ENCODE measurements at places on chromosomes 7 and 10.

DNA sequence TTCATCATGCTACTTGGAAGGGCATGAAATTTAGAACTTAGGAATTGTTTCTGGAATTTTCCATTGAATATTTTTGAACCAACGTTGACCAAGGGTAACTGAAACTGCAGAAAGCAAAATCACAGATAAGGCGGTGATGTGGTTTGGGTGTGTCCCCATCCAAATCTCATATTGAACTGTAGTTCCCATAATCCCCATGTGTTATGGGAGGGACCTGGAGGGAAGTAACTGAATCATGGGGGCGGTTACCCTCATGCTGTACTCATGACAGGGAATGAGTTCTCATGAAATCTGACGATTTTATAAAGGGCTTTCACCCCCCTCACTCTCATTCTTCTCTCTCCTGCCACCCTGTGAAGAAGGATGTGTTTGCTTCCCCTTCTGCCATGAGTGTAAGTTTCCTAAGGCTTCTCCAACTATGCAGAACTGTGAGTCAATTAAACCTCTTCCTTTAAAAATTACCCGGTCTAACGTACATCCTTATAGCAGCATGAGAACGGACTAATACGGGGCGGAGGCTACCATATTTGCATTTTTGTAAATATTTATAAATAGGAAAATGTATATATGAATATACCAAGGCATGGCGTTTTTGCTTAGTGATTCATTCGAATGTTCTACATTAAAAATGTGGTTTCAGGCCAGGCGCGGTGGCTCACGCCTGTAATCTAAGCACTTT is 12.4 kb downstream of the NMT2 start:
- DNase-seq, result no peak

DNA sequence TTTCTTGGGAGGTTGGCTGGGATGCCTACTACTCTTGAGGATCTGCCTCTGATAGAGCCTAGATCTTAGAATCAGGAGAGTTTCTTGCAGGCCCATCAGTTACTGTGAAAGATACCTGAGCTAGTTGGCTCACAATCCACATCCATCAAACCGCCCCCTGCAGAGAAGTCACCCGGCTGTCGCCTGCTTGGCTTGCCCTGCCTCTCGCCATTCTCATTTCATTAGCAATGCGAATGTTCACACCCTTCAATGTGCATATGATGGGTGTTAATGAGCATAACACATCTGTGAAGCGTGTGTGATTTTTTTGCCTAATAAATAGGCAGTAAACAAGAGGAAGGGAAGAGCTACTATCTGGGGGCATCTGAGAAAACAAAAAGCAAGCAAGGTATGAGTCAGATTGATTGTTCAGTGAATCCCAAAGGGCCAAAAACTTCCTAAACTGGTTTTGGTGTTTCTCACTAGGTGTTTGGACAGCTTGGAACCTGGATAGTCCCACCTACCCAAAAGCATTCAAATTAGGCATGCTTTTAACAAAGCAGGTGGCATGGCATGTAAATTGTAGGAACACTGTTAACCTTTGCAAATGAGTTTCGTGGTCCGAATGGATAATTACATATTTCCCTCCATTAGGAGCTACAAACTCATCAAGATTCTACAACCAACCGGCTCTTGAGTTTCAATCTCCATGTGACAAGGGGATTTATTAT is 272.3 kb upstream of the C7orf33 start:
- DNase-seq, result no peak

GRCh38 chr7:115299397-115300037 is 377.6 kb downstream of the MDFIC start:
- no peak for DNase-seq

GRCh38 chr7:6226194-6226799 is 46.1 kb downstream of the CYTH3 start:
- DNase-seq, result no peak

DNA sequence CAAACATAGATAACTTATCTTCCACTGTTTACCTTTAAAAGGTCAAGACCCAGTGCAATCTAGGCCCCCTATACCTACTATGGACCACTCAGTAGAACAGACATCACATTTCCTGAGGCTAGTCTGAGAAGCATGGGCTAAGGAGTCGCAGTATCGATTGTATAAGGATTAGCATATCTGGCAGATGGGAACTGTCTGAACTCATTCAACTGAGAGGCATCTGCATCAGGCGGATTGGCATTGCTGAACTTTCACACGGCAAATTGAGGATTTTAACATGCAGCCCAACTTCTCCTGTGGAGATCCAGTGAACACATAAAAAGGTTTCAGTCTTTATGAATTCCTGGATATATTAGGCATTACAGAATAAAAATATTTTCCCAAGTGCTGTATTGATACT is 89.1 kb upstream of the LRGUK start:
- no peak for DNase-seq

DNA sequence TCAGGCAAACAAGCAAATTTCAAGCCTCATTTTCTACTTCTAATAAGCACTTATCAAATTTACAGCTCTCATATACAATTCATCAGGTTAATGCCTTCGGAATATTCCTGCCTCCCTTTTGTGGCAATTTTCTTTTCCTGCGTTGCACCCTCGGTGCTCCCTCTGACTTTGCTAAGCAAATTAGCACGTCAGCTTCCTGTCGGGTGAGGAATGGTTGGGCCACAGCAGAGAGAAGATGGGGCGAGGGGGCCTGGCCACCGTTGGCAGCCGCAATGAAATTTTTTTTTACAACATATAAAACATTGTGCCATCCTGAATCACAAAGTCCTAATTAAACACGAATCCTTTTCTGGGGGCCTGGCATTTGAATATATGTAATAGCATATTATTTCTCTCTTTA is 28.1 kb downstream of the ELFN1 start:
- DNase-seq, result no peak

- DNase-seq, result no peak
These were observed 140.7 kb upstream of the CALCR start for GRCh38 chr7:93715234-93715633.

GRCh38 chr7:149524394-149524793 is 26.8 kb upstream of the ZNF746 start:
- no peak for DNase-seq

- DNase-seq, result no peak
These were observed 9.5 kb upstream of the ZNF862 start for GRCh38 chr7:149828357-149829309.

DNA sequence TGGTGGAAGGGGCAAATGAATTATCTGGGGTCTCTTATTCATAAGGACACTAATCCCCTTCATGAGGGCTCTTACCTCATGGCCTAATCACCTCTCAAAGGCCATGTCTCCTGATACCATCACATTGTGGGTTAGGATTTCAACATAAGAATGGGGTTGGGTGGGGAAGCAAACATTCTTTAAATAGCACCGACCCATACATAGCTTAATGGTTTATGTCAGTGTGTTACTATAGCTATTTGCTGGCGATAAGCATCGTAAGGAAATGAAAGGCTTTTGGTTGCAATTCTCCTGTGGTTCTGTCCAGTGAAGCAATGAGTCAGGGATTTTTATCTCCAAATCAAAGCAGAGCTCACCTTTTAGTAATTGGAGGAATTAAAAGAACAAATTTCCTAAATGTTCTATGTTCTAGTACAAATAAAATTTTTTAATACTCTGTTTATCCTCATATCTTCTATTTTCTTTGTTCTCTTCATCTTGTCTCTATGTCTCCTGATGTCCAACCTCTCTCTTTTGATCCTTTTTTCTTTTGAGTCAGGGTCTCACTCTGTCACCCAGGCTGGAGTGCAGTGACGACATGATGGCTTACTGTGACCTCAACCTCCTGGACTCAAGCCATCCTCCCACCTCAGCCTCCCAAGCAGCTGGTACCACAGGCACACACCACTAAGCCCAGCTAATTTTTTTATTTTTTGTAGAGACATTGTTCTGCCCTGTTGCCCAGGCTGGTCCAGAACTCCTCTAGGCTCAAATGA is 57.0 kb upstream of the GLCCI1 start:
- DNase-seq, result no peak

GRCh38 chr10:10786109-10787090 is 231.3 kb upstream of the CELF2 start:
- no peak for DNase-seq

- DNase-seq, result no peak
These were observed 182.7 kb upstream of the PRPS1L1 start for GRCh38 chr7:18210377-18210776.

- no peak for DNase-seq
These were observed 64.6 kb downstream of the UNCX start for GRCh38 chr7:1297017-1297960.

DNA sequence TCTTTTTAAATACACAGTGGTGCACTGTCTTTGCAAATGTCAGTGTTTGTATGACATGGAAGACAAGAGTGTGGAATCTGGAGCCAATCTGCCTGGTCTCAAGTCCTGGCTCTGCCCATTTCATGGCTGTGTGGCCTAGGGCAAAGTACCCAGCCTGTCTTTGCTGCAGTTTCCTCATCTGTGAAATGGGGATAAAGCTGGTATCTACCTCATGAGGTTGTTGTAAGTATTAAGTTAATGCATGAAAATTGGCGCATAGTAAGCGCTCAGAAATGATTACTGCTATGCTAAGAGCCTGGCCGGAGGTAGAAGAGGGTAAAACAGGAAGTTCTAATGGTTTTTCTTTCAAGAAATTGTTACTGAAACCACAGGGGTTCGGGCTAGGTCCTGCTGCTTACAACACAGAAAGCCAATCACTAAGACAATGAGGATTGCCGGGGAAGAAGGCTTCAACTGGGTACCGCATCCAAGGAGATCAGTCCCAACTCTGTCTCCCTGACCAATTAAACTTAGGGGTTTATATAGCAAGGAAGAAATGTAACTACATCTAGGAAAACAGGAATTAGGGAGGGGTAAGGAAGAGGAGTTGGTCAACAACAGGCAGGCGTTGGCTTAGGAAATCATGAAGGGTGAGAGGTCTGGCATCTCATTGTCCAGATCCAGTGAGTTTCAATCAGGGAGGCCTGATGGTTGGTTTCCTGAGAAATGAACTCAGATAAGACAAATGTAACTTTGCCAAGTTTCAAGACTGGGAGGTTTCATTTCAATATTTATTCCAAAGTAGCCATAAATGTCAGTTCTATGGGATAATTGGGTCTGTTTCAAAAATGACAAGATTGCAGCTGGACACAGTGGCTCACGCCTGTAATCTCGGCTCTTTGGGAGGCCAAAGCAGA is 57.0 kb downstream of the CHST3 start:
- DNase-seq, result no peak

DNA sequence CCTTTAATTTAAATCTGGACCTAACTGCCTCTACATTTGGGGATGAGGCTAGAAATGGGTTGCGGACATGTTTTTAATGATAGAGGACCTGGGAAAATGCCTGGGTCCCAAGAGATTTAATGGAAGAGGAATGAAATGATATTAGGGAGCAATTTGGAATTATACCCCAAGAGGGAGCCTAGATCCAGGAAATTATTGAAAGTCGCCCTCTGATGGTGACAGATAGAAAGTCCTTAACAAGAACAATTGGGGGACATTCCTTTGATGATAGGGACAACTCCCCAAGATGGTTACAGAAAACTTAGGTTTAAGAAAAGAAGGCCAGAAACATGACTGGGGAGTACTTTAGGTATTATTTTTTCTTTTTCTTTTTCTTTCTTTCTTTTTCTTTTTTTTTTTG is 9.5 kb upstream of the TSGA13 start:
- DNase-seq, result no peak

GRCh38 chr7:121810831-121811672 is 61.9 kb upstream of the PTPRZ1 start:
- DNase-seq, result no peak

- no peak for DNase-seq
These were observed 462.8 kb downstream of the GALNT17 start for GRCh38 chr7:71594736-71595135.

- no peak for DNase-seq
These were observed 1.5 kb downstream of the IPMK start for GRCh38 chr10:58266003-58266825.

- no peak for DNase-seq
These were observed 69.9 kb downstream of the TMEM106B start for GRCh38 chr7:12281038-12281437.

DNA sequence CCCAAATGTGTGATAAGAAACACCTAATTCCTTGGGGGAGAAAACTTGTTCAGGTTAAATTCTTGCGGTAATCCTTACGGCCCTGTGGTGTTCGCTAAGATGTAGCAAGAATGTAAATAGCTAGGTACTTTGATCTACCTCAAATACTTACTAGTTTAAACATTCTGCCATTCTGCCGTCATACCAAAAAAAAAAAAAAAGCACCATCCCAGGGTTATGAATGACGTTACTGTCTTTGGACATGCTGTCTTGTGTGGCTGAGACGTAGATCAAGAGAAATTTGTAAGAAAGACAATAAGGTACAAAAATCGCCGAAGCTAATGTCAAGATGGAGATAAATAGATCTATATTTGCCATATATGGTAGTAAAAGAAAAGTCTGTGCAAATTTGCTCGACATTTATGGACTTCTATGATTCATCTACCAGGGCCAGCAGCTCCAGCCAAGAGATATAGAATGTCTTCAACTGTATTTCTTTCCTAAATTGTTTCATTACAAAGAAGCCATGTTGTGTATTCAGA is 195.6 kb downstream of the CUX1 start:
- no peak for DNase-seq

- DNase-seq, result no peak
These were observed 7.1 kb downstream of the UBE2D1 start for GRCh38 chr10:58341947-58342346.

DNA sequence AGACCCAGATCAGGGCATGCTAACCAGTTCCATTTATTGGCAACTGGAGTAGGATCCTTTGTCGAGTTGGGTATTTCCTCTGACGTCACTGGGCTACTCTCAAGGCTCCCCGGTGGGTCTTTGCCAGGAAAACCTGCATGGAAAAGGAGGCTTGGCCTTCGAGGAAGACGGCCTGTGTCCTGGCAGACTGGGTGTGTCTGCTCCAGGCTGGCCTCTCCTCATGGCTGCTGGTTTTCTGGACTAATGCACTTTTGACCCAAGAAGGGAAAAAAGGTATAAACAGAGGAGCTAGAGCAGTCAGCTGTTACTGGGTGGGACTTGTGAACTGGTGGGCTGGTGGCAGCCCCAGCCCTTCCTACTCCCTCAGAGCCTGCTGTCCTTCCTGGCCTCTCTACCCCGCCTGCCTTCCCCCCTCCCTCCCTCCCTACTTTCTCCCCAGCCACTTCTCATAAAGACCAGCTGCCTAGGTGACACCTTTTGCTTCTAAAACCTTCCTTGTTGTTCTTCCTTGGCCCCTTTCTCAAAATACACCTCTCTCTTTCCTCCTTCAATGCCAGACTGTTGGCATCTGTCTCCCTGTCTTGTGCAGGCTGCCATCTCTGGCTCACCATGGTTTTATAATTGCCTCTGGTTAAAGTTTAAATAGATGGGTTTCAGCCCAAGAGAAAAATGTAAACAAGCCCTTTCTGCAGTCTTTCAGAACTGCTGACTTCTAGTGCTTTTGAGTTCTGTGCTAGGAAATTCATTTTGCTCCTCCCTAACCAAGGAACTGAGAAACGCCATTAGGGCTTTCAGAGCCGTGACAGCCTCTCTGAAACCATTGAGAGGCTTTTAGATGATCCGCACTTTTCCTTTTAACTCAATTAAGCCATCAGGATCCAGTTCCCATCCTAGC is 101.8 kb upstream of the MKLN1 start:
- no peak for DNase-seq

GRCh38 chr10:128729910-128730420 is 603.7 kb upstream of the MKI67 start:
- no peak for DNase-seq
